ENCODE measurements at places on chromosomes 16 and 17.

DNA sequence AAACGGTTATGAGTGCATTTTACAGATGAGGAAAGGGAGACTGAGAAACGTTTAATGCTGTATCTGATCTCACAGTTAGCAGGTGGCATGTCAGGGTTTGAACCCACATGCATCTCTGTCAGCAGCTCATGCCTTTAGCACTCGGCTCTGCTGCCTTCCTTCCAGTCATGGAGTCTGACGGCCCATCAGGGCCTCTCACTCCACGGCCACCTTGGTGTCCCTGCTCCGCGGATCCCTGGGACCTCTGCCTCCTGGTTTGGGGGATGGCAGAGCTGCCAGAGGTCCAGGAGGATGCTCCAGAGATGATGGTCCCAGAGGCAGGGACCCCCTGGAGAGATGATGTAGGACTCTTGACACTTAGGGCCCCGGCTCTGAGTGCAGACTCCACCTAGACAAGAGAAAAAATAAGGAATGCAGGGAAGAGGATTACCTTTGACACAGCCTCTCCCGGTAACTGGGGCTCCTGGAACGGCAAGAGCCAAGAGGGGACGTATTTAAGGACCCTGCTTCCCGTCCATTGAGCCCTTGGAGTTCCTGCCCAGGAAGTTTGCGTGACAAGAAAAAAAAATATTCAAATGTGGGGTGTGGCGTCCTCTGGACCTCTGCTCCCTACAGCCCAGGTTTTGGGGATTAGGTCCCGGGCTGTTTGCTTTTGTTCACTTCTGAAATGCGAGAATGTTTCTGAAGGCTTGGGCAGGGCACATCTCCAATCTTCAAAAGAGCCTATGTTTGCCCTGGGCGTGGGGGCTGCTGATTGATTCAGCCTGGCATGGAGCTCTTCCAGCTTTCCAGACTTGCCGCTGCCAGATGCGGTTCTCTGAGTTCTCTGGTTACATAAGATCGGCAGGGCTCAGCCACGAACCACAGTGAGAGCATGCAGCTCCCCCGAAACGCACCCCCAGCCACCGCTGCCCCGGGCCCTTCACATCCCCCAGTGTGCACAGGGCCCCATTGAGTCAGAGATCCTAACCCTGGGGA lies at the start of gene ALDH3A1:
Gene ALDH3A1 (minus strand): TSS at position 470 of the 978 bp plus-strand sequence. CDS start 3,169 bp downstream, outside the sequence.
- no peak for DNase-seq

DNA sequence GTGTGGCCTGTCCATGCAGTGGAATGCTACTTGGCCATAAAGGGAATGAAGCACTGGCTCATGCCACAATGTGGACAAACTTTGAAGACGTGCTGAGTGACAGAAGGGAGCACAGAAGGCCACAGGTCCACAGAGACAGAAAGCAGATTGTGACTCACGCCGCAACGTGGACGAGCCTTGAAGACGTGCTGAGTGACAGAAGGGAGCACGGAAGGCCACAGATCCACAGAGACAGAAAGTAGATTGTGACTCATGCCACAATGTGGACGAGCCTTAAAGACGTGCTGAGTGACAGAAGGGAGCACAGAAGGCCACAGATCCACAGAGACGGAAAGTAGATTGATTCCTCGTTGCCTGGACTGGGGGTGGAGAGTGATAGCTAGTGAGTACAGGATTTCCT lies 19.2 kb downstream of the ZC3H18 start:
- no peak for DNase-seq

- no peak for DNase-seq
These were observed 104.4 kb downstream of the SSH2 start for GRCh38 chr17:29825604-29826003.

DNA sequence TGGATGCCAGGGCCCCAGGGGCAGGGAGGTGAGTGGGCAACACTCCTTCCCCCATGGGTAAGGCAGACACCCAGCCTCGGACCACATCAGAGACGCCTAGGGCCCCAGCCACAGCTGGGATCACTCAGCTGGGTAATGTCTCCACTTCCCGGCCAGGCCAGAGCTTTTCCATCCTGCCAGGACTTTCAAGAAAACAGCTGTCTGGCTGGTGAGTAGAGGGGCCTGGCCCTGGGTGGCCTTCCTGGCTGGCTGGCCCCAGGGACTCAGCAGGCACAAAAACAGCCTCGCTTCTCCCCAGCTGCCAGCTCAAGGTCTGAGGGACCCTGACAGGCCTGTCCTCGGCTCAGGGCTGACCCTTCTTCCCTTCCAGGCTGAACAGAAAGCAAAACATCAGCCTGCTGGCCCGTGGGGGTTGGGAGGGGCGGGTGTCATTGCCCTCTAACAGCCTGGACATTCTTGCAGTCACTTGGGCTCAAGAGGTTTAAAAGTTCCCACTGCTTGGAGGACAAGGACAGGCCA lies 45.3 kb upstream of the JPH3 start:
- peak; percentile 69 for DNase-seq

GRCh38 chr16:4019371-4019791 lies 96.9 kb downstream of the ADCY9 start:
- peak; percentile 33 for DNase-seq

DNA sequence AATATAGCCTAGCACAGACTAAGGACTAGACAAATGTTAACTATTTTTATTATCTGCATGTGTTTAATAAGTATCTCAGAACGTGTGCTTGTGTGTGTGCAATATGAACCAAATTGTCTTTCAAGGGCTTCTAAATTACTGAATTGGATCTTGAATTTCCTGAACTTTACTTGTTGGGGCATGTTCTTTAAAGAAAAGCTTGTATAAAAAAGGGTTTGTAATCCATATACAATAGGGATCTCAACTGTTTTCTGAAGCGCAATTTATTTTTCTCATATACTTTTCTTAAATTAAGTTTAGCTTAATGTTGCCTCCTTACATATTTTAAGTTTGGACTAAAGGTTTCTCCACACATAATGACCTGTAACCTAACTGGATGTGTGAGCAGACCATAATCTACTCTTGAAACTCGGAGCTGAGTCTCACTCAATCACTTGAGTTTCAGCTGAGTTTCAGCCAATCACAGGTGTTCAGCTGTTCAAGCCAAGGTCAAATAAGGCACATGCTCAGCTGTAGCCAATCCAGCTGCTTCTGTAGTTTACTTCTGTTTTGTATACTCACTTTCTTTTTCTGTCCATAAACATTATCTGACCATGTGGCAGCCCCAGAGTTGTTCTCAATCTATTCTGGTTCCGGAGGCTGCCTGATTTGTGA lies 72.3 kb downstream of the CDK5R1 start:
- peak; percentile 5 for DNase-seq

DNA sequence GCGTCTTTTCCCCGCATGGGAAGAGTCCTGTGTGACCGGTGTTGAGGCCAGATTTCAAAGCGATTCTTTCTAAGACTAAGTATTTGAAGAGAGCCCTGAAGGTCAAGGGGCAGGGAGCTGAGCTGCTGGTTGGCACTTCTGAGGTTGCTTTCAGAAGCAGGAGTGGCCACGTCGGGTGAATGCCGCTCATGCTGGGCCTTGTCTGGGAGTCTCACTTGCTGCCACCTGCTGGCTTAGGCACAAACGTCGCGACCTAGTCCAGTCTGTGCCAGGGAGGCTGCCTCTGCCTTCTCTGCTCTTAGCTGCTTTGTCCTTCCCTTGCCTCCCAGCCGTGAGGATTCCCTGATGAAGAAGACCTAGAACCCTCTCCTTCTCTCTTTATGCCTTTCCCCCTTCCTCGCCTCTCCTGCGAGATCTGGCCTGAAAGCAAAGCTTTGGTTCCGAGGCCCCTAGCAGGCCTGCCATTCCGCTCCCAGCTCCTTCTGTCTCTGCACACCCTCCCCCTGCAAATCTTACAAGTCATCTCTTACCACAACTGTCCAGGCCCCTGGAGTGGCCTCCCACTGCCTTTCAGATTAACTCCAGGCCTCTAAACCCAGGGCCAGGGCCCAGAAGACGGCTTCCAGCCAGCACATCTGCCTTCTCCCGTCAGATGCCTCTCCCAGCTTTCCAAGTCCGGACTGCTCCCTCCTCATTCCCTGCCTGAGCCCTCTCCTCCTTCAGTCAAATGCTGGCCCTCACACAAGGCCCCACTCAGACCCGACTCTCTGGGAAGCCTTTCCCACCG lies 11.4 kb downstream of the CTNS start:
- peak; percentile 59 for DNase-seq

- DNase-seq: no peak
These were observed 1.3 kb downstream of the RNF157 start for GRCh38 chr17:76238847-76239537.
